COR-L47 (cell line): ENCODE measurements at places on chromosomes 7 and 10.
A peak's percentile ranks its signal among the peaks of the same experiment; 100 is the strongest.

DNA sequence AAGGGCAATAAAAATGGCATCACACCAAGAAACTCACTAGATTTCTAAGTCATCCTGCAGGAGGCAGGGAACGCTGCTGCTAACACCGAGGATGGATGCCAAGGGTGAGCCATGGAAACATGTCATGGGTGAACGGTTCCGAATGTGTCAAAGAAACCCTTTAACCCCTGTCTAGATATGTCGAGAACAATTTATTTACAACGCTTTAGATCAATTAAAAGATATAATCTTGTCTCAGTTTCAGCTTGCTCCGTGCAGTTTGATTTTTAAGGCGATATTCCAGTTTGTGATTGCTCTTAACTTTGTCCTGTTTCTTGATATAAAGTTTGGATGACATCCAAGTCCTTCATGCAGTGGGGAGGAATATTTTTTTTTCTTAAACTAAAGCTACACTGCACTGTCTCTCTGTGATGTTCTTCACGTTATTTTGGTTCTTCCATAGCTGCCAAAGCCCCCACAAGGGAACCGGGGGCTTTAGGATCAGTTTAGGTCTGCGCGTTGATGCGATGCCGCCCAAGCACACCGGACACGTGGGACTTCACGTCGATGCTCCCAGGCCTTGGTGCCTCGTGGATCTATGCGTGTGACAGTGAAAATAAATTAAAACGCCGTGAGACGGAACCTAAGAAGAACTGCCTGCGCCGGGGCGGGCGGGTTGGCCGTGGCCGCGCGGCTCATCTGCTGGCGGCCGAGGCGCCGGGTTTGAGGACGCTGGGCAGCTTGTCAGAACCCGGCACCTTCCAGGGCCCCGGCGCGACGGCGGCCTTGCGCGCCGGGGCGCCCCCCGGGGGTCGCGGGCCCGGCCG is 220.3 kb downstream of the PHTF2 start:
- peak; percentile 47 for DNase-seq

GRCh38 chr7:23341846-23342598 is 42.9 kb downstream of the MALSU1 start:
- DNase-seq: no peak

GRCh38 chr10:28431139-28431538 is 101.8 kb upstream of the WAC start:
- no peak for DNase-seq

GRCh38 chr7:16397501-16398145 is 23.7 kb downstream of the CRPPA start:
- DNase-seq: no peak

DNA sequence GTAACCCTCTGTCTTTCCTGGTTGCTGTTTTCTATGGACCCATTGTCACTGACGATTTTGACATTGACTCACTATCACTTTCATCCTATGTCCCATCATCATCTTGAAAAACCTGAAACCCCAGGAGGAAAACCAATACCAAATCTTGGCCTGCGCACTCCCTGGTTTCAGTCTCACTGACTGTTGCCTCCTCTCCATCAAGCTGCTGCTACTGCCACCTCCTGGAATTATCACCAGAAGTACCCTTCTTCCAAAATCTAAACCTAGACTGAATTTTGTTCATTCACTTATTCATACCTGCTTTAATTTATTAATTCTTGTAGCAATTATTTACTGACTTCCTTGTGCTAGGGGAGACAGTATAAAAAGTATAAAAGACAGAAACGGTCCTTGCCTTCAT is 44.5 kb upstream of the ACBD5 start:
- DNase-seq: no peak

DNA sequence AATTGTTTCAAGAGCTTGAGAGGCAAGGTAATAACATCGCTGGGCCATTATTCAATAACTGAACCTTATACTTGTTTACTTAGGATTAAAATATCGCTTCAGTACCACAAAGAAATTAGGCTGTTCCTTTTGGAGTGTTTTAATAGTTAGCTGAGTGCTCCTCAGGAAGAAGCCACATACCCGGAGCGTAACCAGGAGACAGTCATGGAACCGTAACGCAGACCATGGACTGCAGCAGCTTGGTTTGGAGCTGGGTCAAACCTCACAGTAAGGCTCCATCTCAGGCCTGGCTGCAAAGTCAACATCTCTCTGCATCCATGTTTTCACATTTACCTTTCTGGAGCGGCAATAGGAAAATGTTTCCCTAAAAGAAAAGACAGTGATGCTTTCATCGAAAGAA is 599.0 kb downstream of the TNS3 start:
- no peak for DNase-seq

- no peak for DNase-seq
These were observed 72.0 kb downstream of the GOLGA7B start for GRCh38 chr10:97921581-97922021.

DNA sequence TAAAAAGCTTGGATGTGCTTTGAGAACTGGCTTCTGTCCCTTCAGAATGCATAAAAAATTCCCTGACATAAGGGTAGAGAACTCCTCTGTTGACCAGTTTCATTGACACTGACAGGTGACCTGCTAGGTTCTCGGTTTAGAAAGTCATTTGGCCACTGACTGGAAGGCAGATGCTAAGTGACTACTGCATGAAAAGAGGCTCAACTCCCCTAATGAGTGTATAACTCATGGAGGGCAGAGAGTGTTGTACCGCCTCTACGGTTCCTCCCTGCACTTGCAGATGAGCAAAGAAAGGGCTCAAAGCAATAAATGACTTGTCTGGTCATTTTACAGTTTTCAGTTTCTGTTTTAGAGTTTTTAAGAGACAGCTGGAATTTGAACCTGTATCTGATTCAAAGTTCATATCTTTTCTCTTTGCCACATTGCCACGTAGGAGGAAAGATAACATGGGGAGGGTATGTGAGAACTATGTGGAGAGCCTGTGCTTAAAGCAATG is 2.9 kb upstream of the FGL2 start:
- DNase-seq: no peak

DNA sequence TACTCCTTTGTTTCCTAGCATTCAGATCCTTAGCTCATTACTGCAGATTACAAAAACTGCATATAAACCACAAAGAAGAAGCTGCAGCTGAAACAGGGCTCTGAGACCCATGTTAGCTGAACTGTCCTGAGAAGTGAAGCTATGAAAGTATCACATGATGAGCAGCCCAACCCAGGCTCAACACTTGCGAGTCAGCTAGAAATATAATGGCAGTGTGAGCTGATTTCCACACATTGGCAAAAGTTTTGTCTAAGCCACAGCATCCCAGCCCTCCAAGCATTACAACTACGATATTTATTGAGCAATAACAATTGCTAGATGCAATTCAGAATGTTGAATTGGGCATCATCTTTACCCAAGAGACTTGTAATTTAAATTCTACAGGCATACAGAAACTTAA is 34.5 kb upstream of the SKAP2 start:
- DNase-seq: no peak

DNA sequence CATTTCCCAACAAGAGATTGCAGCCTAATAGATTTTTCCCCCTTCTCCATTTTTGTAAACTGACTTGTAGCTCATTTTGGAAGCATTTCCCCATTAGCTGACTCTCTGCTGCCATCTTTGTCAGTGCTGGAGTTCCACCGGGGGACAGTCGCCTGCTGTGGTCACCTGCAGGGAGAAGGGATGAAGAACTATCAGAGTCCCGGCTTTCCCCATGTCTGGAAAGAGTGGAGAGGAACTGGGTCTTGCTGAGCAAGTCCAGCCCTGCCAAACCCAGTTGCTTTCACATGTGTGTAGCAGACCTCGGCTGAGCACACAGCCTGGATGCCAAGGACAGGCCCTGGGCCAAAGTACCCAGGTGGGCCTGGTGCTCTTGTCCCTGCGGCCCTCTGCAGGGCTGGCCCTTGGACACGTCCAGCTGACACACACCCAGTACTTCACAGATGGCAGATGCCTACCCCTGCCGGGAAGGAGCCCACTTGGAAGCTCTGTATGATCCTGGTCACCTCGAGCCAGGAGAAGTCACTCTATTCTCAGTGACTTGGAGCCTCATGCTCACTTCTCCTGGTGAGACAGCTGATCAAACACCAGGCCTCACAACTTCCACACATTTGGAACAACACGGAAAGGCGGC is 157.3 kb upstream of the NPVF start:
- DNase-seq: no peak

DNA sequence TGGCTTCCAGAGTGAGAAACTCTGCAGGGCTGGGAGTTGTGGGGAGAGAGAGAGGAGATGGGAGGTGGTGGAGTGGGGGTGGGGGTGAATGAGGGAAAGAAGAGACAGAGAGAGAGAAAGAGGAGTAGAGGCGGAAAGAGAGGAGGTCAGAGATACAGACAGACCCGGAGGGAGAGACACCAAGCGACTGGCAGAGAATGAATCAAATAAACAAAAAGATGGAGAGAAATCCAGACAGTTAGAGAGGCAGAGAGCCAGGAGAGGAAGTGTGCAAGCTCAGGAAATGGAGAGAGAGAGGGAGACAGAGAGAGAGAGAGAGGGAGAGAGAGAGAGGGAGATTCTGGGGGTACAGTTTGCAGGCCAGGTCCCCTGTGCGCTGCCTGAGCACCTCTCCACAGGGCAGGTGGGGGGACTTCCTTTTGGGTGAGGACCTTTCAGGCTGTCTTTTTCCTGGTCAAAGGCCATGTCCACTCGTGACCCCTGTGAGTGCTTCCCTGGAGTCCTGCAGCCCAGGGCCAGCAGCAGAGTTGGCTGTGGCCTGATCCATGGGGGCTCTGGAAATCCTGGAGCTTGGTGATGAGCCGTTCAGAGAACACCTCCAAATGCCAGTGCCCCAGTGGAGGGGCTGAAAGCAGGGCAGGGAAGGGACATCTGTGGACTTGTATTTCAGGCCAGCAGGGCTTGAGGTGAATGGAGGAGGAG is 25.0 kb upstream of the PCBD1 start:
- no peak for DNase-seq

GRCh38 chr7:47080816-47081215 is 501.1 kb downstream of the TNS3 start:
- no peak for DNase-seq

DNA sequence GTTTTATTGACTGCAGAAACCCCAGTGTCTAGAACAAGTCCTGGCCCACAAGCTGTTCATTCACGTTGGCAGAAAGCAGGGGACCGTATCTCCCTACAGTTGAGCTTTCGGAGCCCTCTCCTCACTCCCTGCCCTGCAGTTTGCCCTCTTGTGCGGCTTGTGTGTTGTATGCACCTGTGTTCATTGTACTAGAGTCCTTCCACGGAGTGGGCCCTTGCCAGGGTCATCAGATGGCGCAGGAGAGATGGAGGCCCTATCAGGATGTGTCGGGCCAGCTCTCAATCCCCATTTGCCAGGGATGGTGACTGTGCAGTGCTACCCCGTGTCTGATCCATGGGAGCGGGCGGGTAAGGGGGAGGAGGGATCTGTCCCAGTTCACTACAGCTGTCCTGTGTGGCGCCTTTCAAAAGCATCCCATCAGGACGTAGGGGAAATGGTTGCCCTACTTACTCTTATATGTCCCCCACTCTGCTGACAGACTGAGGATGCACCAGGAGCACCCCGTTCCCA is 77.4 kb upstream of the PRR15 start:
- DNase-seq: no peak

DNA sequence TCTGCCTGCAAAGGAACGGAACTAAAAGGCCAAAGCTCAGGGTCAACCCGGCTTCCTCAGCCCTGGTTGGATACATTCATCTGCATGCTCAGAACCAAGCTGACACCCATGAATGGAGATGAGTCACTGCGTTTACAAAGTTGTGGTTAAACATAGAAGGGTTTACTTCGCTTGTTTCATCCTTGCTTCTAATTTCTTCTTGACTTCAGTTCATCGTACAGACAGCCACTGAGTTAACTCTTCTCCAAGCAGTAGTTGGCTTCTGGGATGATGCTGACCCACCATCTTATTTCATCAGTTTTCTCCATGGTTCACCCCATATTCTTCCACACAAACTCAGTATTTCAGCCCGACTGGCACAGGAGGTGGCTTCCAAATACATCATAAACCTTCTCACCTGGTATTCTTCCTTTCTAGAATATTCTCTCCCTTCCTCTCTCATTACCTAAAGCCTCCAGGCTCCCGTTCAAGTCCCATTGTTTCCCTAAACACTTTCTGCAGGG is 166.3 kb upstream of the RNF32 start:
- no peak for DNase-seq

DNA sequence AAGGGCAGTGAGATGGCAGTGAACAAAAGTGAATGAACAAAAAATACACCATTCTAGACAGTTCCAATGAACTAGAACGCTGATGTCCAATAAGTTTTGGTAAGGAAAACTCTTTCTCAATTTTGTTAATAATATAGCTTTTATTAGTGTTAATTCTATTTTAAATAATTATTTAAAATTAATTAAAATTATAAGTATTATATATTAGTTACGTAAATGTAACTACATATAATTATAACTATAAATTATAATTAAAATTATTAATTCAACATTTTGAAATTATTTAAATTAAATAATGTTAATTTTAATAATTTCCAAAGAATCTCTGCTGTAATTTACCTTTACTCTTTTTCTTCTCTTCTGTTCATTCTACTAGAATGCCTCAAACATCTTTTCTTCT is 5.4 kb downstream of the SRI start:
- no peak for DNase-seq

DNA sequence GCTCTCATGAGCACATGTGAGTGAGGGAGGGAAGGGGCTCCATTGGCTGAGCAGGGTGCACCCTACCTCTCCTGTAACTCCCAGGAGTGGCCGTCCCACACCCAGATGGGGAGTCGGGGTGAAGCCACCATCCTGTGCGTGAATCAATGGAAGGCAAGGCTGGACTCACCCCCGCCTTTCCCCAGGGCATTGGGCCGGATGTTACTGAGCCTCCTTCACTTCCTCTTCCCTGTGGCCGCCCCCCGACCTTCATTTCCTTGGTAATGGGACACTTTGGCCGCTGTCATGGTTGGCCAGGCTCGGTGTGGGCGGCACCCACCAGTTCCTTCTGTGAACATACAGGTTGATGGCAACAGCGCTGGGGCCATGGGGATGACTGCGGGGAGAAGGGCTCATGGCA is 209.0 kb downstream of the MGMT start:
- no peak for DNase-seq

DNA sequence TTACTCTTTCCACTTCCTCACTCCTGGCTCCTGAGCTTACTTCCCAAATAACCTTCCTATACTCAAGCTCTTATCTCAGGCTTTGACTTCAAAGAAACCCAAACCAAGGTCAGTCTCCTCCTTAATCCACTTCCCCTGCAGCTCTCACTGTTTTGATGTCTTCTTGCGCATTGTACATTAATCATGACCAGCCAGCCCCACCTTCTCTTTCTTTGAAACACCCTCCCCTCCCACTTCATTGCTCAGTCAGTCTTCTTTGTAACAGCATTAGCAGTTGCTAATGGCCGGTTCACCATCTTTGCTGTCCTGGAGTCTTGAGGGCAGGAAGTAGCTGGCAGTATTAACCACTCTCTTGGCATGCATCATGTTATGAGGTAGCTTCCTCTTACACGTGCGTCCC is 57.9 kb upstream of the CHCHD3 start:
- no peak for DNase-seq
